ENCODE measurements at places on chromosomes 2 and 18. TPM values are rescaled to one million over a fixed set of nuclear protein-coding genes. Genes with fewer than 3 reads are reported as not detected.

CNGA3 gene
- not detected for total RNA-seq

PIEZO2 gene
- total RNA-seq, result 43.7 TPM

AP1S3 gene
- total RNA-seq, result 23.2 TPM

SLC9A2 gene
- total RNA-seq, result not detected

GULP1 gene
- 58.5 TPM for total RNA-seq

RAX gene
- total RNA-seq, result not detected
